ENCODE measurements at places on chromosomes 2 and 18.

- DNase-seq = no peak
Observed at GRCh38 chr2:40564184-40564583, 112.3 kb upstream of the SLC8A1 start.

DNA sequence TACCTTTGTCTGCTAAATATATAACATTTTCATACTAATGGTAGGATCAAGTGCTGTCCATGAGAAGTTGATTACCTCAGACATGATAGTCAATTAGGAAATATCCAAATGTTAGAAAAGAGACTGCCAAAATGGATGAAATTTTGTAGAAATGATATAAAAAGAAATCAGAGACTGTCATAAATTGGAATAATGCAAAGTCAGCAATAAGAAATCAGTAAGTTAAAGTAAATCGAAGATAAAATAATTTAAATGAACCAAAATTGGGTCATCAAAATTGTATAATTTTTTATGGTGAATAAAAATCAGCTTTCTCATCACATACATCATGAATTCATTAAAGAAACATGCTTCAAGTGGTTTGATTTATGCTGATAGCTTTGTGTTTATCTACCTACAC is 165.3 kb upstream of the CDH2 start:
- no peak for DNase-seq

DNA sequence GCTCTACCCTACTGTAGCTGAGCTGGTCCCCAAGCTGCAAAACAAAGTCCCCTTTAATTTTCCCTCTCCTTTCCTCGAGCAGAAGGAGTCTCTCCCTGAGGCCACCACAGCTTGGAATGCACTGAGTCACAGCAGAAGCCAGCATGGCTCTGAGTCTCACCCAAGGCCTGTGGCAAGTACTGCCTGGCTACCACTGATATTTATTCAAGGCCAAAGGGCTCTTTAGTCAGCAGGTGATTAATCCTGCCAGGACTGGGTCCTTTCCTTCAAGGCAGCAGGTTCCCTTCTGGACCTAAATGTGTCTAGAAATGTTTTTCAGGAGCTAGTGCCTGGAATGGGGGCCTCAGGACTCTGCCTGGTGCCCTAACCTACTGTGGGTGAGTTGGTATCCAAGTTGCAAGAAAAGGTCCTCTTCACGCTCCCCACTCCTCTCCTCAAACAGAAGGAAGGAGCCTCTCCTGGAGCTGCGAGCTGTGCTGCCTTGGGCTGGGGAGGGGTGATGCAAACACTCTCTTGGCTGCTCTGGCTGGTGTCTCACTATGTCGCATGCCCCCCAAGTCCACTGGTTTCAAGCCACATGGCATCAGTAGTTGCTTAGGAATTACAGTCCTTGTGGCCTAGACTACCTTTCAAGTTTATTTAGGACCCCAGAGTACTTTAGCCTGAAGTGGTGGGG is 53.4 kb downstream of the CD28 start:
- peak; percentile 53 for DNase-seq

- no peak for DNase-seq
Observed at GRCh38 chr2:32775954-32776353, 148.1 kb downstream of the TTC27 start.

DNA sequence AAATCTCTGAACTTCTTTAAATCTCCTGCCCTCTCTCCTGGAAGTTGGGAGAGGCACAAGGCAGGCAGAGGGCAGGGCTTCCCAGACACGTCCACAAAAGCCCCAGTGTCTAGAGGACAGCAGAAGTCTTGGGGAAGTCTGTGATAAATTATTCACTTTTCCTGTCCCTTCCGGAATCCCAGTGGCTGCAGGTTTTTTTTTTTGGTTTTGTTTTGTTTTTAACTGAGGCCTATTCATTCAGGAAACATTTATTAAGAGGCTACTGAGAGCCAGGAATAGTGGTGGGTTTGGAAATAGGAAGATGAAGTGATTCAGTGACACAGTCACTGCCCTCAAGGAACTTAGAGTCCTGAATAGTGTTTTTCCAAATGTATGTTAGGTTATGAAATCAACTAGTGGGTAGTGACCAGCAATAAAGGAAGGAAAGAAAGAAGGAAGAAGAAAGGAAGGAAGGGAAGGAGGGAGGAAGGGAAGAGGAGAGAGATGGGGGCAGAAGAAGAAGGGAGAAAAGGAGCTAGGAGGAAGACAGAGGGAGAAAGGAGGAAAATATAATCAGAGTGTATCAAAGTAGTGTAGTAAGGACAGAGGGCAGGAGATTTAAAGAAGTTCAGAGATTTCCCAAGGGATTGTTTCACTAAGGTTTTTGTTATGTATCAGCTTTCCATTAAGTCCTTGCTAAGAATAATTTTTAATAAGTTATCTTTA is 98.9 kb upstream of the ZFP36L2 start:
- peak; percentile 48 for DNase-seq

DNA sequence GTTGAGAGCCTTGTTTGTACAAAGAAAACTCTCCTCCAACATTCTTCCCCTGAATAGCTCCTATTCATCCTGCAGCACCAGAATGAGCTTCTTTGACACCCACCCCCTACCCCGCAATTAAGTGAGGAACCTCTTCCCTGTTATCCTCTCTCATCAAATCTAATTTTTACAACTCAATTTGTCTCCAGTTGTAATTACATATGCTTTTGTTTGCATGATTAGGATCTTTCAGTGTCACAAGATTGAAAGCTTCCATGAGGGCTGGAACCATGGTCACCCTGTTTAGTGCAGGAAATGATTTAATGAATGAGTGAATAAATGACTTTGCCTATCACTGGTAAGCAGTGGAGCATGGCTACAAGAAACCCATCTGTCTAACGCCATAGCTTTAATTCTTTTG is 334.6 kb upstream of the KLHL29 start:
- DNase-seq = no peak

GRCh38 chr2:115303-115702 is 69.0 kb upstream of the FAM110C start:
- no peak for DNase-seq

DNA sequence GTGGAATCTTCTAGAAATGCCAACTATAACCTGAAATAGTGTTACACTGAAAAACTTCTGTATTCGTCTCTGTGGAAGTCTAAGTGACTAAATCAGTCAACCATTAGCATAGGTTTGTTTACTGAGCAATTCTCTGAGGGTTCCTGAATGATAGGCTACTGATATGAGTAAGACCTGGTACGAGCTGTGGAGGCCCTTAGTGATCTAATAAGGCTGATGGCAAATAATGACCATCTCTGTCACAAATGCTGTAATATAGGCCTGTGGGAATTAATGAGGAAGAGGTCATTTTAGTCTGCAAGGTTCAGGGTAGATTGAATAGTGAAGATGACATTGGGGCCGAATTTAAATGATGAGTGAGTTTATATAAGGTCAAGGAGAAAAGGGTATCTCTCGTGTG is 82.5 kb downstream of the MGAT5 start:
- no peak for DNase-seq

- DNase-seq = no peak
Observed at GRCh38 chr18:36488131-36488530, 190.6 kb downstream of the FHOD3 start.

- DNase-seq = no peak
Observed at GRCh38 chr2:207983641-207984042, 41.7 kb downstream of the PLEKHM3 start.

DNA sequence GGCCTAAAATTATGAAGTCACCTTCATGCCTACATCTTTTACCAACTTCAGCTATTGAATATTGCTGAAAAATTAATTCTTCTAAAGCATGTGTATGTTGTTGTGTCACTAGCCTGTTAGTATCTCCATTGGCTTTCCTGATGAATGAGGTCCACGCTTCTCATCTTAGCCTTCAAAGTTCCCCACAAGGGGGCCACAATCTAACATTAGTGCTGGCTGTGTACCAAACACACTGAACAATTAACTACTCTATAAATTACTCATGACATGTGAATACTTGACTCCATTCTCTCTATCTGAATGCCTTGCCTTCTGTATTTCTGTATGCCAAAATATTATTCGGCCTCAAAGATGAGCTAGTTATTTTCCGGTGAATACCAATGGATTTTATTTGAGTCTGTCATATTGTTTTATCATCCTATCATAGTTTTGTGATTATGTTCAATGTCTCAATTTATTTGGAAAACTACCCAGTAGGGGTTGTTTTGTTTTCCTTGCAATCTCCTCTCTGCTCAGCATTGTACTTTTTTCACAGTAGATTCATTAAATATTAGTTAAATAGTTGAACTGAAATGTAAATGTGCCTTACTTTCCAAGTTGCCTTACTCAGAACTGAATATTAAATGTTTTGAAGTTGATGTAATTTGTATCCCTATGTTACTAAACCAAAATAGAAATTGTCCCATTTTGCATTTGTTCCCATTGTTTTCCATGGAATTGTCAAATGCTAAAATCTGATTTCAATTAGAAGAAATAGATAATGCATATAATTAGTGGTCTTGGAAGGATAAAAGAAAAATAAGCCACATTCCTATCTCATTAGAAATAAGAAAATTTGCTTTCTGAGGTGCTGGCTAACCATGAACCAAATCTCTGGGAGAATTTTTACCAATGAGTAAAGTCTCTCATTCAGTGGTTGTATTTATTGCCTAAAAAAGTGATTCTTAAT is 208.4 kb upstream of the COL3A1 start:
- peak; percentile 67 for DNase-seq

GRCh38 chr2:216287251-216287650 is 85.0 kb downstream of the MARCHF4 start:
- no peak for DNase-seq

- no peak for DNase-seq
Observed at GRCh38 chr18:7749008-7749405, 181.9 kb downstream of the PTPRM start.

DNA sequence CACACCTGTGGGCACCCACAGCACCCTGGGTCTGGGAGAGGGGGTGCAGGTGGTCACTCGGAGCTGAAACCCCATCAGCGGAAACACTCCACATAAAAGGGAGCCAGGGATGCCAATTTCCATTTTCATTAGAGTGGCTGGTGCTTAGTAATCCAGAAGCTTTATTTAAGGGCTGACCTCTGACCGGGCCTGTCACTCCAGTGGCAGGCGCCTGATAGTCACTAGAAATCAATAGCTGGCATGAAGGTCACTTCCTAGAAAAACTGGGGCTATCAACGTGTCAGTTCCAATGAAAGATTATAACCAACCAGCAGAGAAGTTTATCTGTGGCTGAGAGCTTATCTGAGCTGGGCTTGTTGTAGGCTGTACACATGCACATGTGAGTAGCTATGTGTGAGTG is 333.7 kb upstream of the SKOR2 start:
- no peak for DNase-seq

DNA sequence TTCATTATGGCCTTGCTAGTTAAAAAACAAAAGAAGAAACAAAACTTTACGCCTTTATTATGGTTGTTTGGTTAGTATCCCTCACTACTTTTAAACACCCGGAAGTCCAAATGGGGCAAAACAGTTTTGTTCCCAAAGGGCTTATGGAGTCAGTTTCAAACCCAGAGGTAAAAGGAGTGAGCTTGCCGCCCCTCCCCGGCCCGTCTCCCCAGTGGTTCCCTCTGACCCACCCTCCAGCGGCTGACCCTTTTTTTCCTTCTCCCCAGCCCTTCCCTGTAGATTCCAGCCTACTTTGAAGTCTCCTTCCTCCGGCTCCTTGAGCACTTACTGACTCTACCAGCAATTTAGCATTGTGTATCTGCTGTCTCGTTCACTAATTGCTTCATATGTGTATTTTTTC is 209.2 kb downstream of the ICOS start:
- no peak for DNase-seq

- DNase-seq = no peak
Observed at GRCh38 chr2:13651684-13652131, 935.0 kb downstream of the TRIB2 start.

- no peak for DNase-seq
Observed at GRCh38 chr2:224666951-224667553, 49.1 kb downstream of the CCDC195 start.

GRCh38 chr2:43367012-43367782 is 140.8 kb upstream of the ZFP36L2 start:
- DNase-seq = no peak

- no peak for DNase-seq
Observed at GRCh38 chr2:205119136-205119535, 563.2 kb upstream of the NRP2 start.

DNA sequence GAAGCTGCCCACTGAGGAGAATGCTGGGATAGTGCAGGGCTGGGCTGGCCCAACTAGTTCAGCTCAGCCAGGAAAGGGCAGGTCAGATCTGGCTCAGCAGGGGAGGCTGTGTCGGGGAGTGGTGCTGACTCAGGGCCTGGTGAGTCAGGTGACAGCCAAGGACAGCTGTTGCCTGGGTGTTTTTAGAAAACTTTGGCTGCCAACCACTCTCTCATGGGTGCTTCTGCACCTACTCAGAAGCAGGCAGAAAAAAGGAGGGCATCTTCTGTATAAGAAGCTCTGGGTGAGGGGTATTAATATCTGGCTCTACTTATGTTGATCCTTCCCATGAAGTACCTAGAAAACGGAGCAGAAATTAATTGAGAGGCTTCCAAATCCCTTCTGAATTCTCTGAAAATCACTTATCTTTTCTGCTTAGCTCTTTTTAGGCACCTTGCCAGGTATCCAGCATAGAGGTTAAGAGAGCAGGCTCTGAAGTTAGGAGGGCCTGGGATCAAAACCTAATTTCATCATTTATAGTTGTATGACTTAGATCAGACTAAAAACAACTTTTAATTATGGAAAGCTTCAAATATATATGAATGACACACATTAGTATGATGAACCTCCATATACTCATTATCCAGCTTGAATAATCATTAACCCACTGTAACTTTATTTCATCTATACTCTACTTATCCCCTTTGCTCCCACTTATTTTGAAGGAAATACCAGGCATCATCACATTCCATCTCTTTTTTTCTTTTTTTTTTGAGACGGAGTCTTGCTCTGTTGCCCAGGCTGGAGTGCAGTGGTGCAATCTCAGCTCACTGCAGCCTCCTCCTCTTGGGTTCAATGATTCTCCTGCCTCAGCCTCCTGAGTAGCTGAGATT is 15.5 kb upstream of the RAB10 start:
- DNase-seq = peak; percentile 88

DNA sequence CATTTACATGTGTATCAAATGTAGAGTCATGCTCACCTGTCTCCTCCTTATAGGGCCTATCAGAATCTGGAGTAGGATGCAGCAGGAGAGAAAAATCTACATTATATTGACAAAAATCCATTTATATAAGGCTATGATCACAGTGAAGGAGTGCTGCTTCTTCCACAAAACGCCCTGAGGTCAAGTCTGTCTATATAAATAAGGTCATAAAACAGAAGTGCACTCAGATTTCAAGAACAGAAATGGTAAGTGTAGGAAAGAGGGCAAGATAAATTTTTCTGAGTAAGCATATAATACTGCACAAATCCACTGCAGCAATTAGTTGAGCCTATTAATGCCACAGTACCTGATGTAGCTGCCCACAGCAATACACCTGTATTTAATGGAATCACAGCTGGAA is 51.8 kb downstream of the COL5A2 start:
- DNase-seq = no peak

- DNase-seq = no peak
Observed at GRCh38 chr2:232329716-232330067, 48.9 kb upstream of the ALPP start.

- DNase-seq = no peak
Observed at GRCh38 chr2:162295009-162295408, 23.5 kb downstream of the IFIH1 start.

GRCh38 chr18:42157420-42157819 is 202.4 kb downstream of the PIK3C3 start:
- no peak for DNase-seq

- DNase-seq = no peak
Observed at GRCh38 chr2:118169359-118170005, 81.2 kb downstream of the INSIG2 start.

Measured in fibroblast of pulmonary artery (primary cell).